ENCODE measurements at places on chromosomes 2 and 18.
A peak's percentile ranks its signal among the peaks of the same experiment; 100 is the strongest.

- DNase-seq: no peak
Observed at GRCh38 chr2:22904126-22904684, 480.8 kb upstream of the KLHL29 start.

GRCh38 chr2:136005462-136006196 is 20.2 kb upstream of the DARS1 start:
- no peak for DNase-seq

DNA sequence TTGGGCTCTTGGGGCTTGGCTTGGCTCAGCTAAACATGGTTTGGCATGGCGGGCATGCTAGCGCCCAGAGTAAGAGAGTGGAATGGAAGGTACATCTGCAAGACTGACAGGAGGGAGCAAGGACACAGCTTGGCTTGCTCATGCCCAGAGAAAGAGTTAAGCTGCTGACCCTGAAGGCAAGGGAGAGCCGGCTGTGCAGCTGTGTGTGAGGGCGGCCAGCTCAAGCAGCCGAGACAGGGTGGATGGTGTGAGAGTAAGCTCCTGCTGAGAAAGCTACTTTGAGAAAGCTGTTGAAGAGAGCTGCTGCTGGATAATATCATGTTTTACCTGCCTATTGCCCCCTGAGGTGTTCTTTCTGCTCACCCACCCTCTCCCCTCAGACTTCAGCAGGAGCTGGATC is 135.6 kb downstream of the CCBE1 start:
- no peak for DNase-seq

GRCh38 chr2:230224458-230224857 is 1.1 kb upstream of the SP140 start:
- DNase-seq: no peak

- no peak for DNase-seq
Observed at GRCh38 chr2:222424276-222424728, at the start of gene SGPP2. Gene SGPP2 (plus strand): TSS chr2:222424543. CDS start chr2:222424603, 60 bp downstream.

DNA sequence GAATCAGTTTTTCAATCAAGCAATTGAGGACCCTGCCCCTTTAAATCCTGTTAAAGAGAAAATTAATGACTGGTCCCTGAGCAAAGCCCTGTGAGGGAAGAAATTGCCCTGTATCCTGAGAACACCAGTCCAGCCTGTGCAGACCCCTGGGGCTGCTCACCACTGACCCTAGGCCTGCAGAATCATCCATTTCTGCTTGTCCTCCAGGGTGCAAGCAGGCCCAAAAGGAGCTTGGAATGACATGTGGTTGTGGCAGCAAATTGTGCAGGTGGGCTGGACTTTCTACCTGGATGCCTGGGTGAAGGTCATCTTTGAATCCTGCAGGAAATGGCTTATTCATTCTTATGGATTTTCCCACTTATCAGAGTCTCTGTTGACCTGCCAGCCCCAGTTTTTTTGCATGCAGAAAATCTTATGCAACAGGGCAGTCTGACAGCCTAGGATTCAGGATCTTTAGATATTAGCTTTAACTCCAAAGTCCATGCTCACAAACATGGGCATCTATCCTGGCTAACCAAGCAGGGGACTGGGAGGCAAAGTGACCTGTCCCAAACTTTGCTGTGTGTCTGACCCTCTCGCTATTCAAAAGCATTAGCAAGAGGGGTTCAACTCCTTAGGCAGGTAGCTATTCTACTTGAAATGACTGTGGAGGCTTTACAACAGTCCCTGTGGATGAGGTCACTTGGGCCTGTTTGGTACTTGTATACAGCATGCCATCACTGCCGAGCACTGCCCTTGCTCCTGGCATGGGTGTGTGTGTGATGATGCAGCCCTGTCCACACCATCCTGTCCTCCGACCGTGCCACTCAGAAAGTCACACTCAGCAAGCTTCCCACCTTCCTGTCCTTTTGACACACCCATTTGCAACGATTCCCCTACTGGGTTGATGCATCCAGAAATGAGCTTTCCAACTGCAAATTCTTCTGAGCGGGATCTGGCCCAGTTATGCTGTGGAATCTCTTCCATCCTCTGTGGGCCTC is 85.3 kb downstream of the CAPN13 start:
- no peak for DNase-seq

- peak; percentile 45 for DNase-seq
Observed at GRCh38 chr18:32049393-32050171, 31.0 kb downstream of the RNF125 start.
